Hematopoietic multipotent progenitor cell treated with erythropoietin and hydrocortisone succinate and interleukin-3 and kit ligand, for 15 days (in vitro differentiated cells): ENCODE measurements at places on chromosomes 12 and 14.

- DNase-seq, result no peak
Measured at GRCh38 chr14:72033365-72033764, 101.1 kb downstream of the RGS6 start.

DNA sequence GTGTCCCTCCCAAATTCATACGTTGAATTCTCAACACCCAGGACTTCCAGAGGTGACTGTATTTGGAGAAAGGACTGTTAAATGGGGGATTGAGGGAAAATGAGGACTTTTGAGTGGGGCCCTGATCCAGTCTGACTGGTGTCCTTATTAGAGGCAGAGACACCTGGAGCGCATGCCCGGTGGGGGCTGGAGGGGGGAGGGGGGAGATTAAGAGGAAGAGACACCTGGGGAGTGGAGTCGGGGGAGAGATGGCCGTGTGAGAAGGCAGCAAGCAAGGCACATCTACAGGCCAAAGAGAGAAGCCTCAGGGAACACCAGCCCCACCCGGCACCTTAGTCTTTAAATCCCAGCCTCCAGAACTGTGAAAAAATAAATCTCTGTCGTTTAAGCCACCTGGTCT lies 209.7 kb downstream of the SLC41A2 start:
- DNase-seq, result no peak

- no peak for DNase-seq
Measured at GRCh38 chr12:48193623-48194022, 9.5 kb downstream of the OR10AD1 start.

GRCh38 chr14:99872786-99873440 lies 79.7 kb downstream of the EML1 start:
- DNase-seq, result no peak

DNA sequence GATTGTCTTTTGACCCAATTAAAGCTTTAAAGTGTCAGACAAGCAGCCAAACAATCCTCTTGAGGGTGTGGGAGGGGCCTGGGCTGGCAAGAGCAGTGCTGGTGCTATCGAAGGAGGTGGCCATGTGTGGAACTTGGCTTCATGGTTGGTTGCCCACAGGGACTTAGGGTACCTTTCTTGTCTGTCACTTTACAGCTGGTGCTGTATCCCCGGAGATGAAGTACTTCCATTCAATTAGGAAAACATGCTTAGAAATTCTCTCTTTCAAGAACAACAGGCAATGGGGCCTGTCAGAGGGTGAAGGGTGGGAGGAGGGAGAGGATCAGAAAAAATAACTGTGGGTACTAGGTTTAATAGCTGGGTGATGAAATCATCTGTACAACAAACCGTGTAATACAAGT lies 86.5 kb downstream of the DAAM1 start:
- DNase-seq, result no peak

GRCh38 chr12:18262514-18262913 lies 1.2 kb downstream of the PIK3C2G start:
- no peak for DNase-seq

DNA sequence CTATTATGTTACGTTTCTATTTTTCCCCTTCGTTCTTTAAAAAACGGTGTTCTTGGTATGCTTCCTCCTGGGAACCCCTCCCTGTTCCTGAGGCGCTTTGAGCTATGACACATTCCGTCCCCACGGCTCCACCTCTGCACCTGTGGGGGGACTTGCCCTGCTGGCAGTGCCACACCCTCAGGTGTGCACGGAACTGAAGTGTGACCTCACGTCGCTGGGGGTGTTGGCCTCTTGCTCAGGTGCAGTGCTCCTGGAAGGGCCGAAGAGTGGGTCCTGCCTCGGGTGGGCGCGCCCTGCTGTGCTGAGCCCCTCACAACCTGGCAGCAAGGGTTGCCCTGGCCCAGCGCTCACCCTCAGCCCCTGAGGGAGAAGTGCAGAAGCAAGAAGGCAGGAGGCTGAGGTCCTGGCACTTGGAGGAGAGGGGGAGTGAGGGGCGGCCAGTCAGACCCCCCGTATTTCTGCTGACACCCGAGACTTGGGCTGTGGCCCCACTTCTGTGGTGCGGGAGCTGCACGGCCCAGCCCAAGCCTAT lies 4.9 kb downstream of the AMN start:
- DNase-seq, result no peak

DNA sequence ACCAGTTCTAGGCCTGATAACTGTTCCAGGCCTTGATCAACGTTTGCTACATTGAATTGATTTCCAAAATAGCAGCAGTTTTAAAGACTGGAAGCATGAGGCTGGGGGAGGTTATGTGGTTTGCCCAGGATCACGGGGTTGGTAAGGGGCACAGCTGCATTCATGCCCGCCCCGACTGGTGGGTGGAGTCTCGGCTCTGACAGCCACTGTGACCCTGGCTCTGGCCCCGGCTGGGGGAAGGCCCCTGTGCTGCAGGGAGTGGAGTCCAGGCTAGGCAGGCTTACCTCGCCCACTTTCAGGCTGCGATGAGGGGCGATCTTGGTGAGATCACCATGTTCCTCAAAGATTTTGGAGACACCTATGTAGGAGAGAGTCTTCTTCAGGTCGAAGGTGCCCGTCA lies 13.3 kb upstream of the SERPINA9 start:
- no peak for DNase-seq

DNA sequence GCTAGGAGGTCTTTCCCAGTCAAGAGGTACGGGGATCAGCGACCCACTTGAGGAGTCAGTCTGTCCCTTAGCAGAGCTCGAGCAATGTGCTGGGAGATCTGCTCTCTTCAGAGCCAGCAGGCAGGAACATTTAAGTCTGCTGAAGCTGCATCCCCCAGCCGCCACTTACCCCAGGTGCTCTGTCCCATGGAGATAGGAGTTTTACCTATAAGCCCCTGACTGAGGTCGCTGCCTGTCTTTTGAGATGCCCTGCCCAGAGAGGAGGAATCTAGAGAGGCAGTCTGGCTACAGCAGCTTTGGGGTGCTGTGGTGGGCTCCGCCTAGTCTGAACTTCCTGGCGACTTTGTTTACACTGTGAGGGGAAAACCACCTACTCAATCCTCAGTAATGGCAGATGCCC lies 874.9 kb upstream of the FLRT2 start:
- DNase-seq, result no peak

DNA sequence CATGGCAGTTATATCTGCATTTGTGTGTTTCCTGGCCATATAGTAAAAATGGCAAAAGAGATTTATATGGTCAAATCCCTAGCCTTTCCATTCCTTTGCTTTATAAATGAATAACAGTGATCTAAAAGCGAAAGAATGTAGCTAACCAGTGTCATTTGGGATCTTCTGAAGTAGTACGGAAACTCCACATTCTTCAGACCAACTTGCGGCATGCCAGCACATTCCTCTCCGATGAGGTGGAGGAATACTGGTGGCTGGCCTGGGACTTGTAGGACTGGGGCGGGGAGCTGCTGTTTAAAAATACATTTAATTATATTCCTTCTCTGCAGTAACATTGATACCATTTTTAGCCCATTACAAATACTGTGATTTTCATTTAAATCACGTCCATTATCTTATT lies 85.3 kb downstream of the SAMD4A start:
- no peak for DNase-seq

DNA sequence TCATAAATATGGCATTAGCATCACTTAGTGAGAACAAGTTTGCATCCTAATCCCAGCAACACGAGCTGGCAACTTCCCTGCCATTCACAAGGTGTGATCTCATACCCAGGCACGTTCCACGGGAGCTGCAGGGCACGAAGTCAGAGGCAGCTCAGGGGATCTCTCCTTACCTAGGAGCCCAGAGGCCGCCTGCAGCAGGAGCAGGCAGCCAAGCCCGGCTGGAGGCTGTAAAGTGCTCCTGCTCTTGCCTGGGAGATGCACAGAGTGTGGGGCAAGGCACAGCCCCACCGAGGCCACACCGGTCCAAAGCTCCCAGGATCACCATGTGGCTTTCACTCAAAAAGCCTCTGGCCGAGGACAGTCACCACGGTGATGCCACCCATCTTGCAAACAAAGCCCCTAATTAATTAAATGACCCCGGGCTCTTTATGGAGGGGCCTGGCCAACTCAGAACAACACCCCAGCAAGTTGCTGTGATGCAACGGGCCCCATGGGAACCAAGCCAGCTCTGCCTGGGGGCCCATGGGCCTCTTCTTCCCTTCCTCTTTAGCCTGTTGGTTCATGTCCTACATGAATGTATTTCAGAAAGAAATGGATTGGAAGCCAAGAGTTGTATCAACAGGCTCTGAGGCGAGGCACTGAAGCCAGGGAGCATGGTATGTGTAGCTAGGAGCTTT lies 26.5 kb downstream of the NUAK1 start:
- no peak for DNase-seq

- DNase-seq, result no peak
Measured at GRCh38 chr12:126419131-126419530, 1353.9 kb downstream of the AACS start.

DNA sequence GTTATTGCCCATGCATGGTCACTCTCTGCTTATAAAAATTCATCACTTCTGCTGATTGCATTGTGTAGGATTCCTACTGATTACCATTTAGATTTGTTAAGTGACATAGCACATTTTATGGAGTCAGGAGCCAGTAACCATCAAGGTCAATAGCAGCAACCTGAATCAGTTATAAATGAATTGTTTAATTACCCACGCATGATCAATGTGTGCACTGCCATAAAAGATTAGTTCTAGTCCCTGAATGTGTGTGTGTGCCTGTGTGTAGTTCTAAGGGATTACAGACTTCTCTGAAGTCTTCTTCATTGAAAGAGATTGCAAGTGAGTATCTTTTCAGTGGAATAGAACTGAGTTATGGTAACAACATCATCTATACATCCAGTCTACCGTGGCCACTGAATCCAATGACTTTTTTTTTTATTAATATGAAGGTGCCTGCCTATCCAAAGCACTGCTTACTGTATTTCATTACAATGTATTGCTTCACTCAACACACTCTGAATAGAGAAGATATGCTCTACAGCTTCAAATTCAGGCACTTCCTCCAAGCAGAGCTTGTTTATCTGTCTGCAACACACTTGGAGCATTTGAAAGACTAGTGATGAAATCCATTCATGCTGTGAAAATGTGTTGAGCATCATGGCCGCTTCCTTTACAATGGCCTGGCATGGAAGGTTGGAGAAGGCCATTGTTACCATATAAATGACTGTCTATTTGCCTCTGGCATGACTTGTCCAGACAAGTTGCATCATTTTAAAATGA lies 381.7 kb downstream of the DIO2 start:
- no peak for DNase-seq

DNA sequence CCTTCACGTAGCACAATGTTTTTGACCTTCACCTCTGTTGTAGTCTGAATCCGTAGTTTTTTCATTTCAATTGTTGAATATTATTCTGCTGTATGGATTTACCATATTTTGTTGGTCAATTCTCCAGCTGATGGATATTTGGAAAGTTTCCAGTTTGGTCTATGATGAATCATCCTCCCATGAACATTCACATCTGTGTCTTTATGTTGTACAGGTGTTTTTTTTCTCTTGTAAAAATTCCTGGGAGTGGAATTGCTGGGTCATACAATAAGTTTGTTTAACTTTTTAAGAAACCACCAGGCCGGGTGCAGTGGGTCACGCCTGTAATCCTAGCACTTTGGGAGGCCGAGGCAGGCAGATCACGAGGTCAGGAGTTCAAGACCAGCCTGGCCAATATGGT lies 36.7 kb upstream of the GNG2 start:
- no peak for DNase-seq

GRCh38 chr14:20247646-20248246 lies 8.7 kb downstream of the OR11H4 start:
- DNase-seq, result peak; percentile 9

- DNase-seq, result no peak
Measured at GRCh38 chr14:31241450-31242114, 34.0 kb upstream of the HECTD1 start.

- no peak for DNase-seq
Measured at GRCh38 chr14:24996930-24997725, 52.8 kb downstream of the STXBP6 start.

DNA sequence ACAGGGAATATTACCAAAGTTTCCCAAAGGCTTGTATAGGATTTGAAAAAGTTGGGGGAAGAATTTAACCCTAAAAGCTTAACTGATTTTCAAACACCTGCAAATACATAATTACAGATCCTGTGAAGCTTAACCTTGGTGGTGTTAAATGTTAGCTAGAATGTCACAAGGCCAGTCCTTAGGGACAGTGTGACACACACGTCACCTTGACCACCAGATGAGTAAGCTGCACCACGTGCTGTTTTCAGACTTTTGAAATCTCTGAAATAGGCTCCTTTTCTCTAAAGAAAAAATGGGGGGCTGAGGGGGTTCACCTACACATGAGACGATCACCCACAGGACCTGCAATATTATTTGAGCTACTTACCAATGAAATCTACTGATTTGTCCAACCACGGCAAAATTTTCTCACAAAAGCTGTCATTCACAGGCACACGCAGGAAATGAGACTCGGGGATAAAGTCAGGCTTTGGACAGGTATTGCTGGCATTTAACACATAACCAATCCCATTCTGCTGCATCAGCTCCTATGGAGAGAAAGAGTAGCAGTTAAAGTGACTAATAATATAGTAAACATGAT lies 75.9 kb downstream of the DUSP16 start:
- no peak for DNase-seq

GRCh38 chr12:51977320-51977753 lies 25.8 kb downstream of the ACVR1B start:
- DNase-seq, result no peak

DNA sequence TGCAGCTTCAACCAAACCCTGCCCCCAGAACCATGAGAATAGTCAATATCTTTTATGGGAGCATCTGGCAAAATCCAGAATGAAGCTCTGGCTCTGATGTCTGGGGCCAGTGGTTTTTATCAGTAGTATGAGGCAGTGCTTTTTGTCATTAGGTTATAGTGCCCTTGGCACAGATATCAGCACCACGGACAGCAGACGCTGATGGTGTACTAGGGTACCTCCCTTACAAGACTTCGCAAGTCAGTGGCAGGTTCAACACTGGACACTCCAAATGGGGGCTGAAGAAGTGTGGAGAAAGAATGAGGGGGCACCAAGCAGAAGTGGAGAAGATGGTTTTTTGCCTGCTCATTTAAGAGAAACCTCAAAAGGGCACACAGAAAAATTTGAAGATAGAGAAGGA lies 68.2 kb upstream of the E2F7 start:
- no peak for DNase-seq

DNA sequence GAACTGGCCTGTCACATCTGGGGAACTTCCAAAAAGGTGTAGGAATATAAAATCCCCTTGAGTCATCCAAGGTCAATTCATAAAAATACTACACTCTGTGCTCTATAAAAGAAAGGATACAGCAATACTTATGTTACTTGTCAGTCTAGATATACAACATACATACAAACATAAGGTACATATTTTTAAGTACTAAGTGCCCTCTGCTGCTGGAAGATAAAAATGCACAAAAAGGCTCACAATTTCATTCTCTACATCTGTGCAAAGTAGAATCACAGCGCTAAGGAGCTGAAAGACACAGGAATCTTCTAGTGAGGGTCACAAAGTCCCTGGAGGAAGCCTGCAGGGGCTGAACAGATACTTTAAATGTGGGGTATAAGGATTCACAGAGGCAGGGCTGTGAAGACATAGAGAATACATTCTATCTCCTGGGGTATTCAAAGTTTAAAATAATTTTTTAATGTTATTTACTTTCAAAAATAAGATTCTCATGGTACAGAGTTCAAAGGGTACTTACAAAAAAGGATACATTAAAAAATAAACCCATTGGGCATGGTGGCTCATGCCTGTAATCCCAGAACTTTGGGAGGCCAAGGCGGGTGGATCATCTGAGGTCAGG lies 10.2 kb upstream of the GOLGA5 start:
- DNase-seq, result peak; percentile 50

- DNase-seq, result peak; percentile 34
Measured at GRCh38 chr14:50362764-50363713, 33.6 kb downstream of the CDKL1 start.

GRCh38 chr14:24368562-24369252 lies 723 bp downstream of the NFATC4 start:
- no peak for DNase-seq
